ENCODE measurements at places on chromosomes 7 and 10. TPM values are rescaled to one million over a fixed set of nuclear protein-coding genes. Genes with fewer than 3 reads are reported as not detected.
A peak's percentile ranks its signal among the peaks of the same experiment; 100 is the strongest.

GRCh38 chr10:75508239-75508813, 76.9 kb downstream of the LRMDA start:
- peak; percentile 84 for DNase-seq

DNA sequence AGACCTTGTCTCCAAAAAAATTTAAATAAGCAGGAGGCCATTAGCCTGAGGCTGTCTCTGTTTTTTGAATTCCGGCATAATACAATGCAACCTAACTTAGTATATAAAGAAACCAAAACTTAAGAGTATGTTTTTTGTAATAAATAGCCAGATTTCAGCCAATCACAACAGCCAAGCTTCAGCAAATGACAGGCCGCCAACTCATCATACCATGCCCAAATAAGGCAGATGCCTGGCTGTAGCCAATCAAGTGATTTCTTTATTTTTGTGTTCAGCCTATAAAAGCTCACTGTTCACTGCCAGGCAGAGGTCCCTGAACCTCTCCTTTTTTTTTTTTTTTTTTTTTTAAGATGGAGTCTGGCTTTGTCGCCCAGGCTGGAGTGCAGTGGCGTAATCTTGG, 12.7 kb upstream of the PURB start:
- DNase-seq = no peak

DNA sequence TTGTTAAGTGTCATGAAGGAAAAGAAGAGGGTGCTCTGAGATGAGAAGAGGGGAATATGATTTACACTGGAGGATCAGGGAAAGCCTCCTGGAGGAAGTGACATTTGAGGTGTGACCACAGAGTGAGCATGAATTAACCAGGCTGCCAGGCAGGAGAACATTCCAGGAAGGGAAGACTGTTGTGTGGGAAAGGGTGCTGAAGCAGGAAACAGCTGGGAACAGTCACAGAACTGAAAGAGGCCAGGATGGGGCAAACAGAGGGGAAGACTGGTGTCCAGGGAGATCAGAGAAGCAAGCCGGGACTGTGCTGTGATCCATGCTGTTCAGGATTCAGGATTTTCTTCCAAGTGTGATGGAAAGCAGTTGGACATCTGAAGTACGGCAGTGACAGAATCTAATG, 14.9 kb downstream of the HIPK2 start:
- DNase-seq = no peak

- no peak for DNase-seq
Measured at GRCh38 chr10:132213917-132214316, 27.2 kb downstream of the DPYSL4 start.

GRCh38 chr7:6579446-6579845, 2.2 kb downstream of the ZDHHC4 start:
- no peak for DNase-seq

DNA sequence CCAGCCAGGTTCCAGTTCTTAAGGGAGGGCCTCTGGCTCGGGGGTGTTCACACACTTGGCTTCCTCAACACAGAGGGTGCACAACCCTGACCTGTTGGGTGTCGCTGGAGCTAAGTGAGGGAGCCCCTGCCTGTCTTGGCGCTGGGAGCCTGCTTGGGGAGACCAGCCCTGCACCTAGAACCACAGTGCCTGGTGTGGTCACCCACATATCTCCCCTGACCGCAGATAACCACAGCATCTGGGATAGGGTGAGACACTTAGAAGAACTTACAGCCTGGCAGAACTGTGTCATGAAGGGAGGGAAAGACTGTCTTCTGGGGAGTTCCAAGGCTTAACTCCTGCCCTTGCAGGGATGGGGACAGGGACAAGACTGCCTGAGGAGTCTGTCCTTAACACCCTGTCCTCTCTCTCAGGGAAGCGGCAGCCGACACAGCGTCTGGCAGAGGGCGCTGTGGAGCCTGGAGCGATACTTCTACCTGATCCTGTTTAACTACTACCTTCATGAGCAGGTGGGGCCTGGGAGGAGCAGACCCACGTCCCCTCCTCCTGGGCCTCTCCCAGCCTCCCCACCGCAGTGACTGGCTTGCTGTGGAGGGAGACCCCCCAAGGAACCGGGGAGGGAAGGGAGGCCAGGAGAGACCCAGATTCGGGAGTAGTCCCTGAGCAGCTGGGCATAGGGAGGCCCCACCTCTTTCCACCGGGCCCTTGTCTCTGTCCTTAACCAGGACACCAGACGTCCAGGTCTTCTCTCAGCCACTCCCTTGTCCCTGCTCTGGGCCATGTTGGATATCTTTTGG, 59.0 kb downstream of the PALD1 start:
- DNase-seq = no peak

DNA sequence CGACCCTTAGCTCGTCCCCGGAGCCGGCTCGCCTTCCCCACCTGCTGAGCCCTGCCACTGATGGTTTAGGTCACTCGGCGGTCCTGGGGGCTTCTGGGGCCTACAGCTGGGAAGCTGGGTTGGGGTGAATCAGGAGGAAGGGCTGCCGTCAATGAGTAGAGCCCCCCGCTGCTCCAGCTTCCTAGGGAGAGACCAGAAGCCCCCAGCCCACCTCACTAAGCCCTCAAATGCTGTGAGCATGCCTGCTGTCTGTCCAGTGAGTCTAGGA, 495.6 kb upstream of the FOXK1 start:
- no peak for DNase-seq

- no peak for DNase-seq
Measured at GRCh38 chr10:14569274-14570060, 205.2 kb downstream of the FAM107B start.

GRCh38 chr10:131344747-131345146, 33.2 kb upstream of the TCERG1L start:
- DNase-seq = no peak

GRCh38 chr10:13788711-13789447, 202.1 kb downstream of the PRPF18 start:
- DNase-seq = no peak

GRCh38 chr10:30185341-30185740, 126.0 kb upstream of the JCAD start:
- no peak for DNase-seq

Gene NEUROD6
- total RNA-seq = not detected

Gene IFIT1B
- total RNA-seq = not detected

Gene LIPN
- not detected for total RNA-seq
